ENCODE measurements at places on chromosomes 2 and 18.

DNA sequence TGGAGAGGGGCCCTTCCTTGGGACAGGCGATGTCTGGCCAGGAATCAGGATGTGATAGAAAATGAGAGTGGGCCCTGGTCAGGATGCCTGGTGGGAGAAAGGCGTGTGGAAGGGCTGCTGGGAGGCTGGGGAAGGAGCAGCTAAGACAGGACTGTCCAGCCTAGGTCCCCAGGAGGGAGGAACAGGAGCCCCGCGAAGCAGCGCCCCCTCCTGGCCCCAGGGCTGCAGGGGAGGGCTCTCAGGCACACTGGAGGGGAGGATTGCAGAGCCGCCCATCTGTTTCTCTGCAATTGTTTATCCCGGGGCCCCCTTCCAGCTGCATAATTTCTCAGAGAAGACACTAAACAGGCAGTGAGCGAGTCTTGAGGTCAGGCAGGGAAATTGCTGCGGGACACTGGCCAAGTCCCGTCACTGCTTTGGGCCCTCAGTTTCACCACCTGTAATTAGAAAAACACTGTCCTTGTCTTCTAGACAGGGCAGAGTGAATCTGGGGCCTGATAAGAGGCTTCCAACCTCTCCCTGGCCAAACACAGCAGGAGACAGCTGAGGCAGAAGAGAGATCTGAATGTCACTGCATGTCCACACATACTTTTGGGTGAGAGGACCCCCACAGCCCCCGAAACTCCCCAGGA is 3.9 kb upstream of the NPPC start:
- DNase-seq = no peak

- no peak for DNase-seq
These were observed 5.9 kb downstream of the MFSD2B start for GRCh38 chr2:24015562-24016375.

GRCh38 chr2:11567631-11568031 is 33.8 kb downstream of the GREB1 start:
- no peak for DNase-seq

DNA sequence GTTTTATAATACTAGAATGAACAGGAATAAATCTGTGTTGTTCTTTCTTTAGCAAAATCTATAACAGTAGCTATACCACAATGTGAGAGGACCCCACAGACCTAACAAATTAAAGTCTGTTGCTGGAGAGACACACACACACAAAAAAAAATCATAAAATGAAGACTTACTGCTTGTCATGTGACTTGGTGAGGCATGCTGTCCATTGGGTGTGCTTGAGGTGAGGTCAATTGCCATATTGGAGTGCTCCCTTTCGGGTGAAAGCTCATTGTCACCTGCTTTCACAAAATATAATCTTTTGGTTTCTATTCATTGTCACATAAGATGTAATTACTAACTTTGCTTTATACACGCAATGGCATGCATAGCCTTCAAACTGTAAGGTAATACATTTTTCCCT is 3.9 kb downstream of the IKZF2 start:
- DNase-seq = no peak

DNA sequence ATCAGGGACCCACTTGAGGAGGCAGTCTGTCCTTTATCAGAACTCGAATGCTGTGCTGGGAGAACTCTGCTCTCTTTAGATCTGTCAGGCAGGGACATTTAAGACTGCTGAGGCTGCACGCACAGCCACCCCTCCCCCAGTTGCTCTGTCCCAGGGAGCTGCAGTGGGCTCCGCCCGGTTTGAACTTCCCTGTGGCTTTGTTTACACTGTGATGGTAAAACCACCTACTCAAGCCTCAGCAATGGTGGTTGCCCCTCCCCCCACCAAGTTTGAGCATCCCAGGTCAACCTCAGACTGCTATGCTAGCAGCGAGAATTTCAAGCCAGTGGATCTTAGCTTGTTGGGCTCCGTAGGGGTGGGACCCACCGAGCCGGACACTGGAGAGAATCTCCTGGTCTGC is 11.8 kb upstream of the LHCGR start:
- no peak for DNase-seq

DNA sequence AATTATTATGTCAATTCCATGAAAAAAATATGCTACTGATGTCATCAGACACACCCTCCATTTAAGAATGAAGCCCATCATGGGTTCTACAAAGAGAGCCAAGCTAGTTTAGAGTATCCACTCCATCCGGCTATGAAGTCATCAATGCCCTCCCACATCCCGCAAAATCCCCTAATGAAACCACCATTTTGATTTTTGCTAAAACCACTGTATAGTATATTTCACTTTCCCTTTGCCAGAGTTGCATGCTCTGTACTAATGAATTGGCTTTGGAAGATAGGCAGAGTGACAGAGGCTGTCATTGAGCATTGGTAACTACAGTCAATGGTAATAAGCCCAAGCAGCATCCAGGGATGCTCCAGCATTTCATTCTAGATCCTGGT is 118.6 kb downstream of the ANKRD44 start:
- DNase-seq = peak; percentile 26

- no peak for DNase-seq
These were observed 780.1 kb upstream of the LINC00305 start for GRCh38 chr18:64929036-64929435.

DNA sequence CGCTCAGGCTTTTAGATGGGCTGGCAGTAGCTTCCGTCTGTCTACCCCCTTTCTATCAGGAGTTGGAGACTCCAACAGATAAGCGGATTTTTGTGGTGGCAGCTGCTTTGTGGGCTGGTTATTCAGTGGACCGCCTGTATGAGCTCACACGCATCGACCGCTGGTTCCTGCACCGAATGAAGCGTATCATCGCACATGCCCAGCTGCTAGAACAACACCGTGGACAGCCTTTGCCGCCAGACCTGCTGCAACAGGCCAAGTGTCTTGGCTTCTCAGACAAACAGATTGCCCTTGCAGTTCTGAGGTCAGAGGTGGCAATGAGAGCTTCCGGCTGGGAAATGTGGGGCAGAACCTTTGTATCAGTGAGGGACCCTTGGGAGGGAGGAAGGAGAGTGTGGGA is 14.8 kb downstream of the CAD start:
- DNase-seq = no peak

GRCh38 chr2:36731941-36732672 is 35.6 kb downstream of the VIT start:
- DNase-seq = no peak

GRCh38 chr2:1971124-1971523 is 226.8 kb upstream of the PXDN start:
- DNase-seq = no peak

GRCh38 chr2:127025359-127026166 is 81.4 kb downstream of the BIN1 start:
- peak; percentile 55 for DNase-seq

GRCh38 chr2:69975853-69976462 is 14.5 kb upstream of the ASPRV1 start:
- no peak for DNase-seq

GRCh38 chr2:6973895-6974545 is 56.8 kb downstream of the RNF144A start:
- DNase-seq = no peak

GRCh38 chr2:241412144-241412543 is 56.1 kb downstream of the FARP2 start:
- DNase-seq = no peak

GRCh38 chr2:60544062-60544461 is 9.4 kb downstream of the BCL11A start:
- DNase-seq = no peak

- no peak for DNase-seq
These were observed 41.3 kb upstream of the PCBP1 start for GRCh38 chr2:70045932-70046331.

DNA sequence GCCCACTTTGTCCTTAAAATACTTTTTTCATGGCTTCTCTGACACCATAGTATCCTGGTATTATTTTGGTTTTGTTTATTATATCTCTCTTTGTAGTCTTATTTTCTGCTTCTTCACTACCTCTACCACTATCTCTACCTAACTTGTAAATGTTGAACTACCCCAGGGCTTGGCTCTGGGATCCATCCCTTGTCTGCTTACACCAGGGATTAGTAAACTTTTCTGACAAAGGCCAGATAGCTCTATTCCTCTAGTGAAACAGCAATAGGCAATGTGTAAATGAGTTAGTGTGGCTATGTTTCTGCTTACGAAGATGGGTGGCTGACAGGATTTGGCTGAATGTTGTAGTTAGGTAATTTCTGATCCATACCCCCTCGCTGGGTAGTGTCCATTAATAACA is 76.8 kb downstream of the ZNF407 start:
- DNase-seq = no peak

- DNase-seq = no peak
These were observed 14.7 kb upstream of the PUM2 start for GRCh38 chr2:20365249-20365817.

DNA sequence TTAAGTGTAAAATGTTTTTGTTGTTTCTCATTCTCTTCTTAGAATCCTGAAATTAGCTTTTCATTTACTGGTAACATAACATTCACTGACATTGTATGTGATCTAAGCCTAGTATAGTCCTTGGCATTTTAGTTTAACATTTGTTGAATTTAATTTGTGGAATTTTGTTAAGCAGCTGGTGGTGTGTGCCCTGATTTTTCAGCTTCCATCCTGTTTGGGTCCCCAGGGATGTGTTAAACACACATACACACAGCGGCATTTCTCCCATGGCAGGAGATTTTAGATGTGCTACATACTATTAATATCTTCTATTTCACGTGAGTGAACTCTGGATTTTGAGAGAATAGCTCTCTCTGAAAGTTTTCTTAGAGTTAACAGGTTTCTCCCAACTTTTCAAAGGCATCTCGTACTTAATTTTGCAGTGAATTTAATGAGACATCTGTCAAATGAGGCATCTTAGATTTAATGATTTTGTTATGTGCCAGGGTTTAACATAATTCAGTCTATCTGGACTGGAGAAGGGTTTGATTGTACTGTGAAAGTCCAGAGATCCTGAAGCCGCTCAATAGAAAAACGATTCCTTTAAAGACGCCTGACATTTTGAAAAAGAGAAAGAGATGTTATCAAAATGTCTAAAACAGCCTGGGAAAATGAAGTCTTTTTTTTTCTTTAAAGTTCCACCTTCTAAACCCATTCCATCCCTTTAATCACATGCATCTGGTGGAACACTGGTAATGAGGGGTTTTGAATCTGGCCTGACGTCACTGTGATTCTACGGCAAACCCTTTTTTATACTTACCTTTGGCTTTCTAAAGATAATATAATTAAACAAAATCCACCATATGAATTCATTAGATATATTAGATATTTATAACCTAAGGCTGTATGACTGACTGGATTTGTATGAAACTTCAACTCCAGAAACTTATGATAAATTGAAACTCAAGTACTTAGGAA is 6.8 kb downstream of the PHLPP1 start:
- DNase-seq = no peak

GRCh38 chr2:160657196-160657595 is 163.6 kb upstream of the RBMS1 start:
- DNase-seq = no peak

GRCh38 chr18:3209859-3210569 is 9.8 kb downstream of the MYOM1 start:
- DNase-seq = no peak

- no peak for DNase-seq
These were observed 8.8 kb downstream of the EFEMP1 start for GRCh38 chr2:55914786-55915185.

GRCh38 chr2:60959501-60959900 is 58.0 kb upstream of the PEX13 start:
- DNase-seq = no peak

DNA sequence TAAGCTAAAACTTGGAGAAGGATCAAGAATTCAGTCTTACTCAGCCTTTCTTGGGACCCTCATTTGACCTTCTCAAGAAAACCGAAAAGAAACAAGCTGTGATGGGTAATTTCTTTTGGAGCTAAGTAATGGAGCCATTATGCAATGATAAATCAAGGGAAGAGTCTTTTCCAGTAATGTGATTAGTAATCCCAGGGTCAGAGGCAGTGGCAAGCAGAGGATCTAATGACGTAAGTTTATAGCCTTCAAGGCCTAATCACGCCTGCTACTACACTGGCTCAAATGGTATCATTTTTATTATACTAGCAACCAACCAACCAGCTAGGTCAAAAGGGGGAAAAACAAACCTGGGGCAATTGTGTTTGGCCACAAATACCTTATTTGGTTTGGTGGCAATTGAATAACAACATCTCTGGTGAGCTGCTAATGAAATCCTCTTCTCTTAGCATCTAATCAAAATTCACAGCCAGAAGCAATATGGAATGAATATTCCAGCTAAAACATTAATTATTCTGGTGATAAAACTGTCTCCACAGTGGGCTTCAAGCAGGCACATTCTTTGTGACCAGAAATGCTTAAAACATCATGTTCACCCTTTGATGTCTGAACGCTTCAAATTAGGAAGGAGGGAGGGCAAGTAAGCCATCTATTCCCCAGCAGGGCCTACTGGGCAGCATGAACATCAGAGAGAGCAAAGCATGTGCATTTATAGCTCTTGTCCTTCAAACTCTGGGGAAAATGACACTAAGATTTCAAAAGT is 114.9 kb upstream of the SULT1C3 start:
- DNase-seq = no peak

- no peak for DNase-seq
These were observed 614.1 kb upstream of the VRK2 start for GRCh38 chr2:57432528-57432927.

- DNase-seq = no peak
These were observed 117.2 kb downstream of the SLC4A3 start for GRCh38 chr2:219744600-219744999.

GRCh38 chr2:127577973-127578372 is 42.5 kb downstream of the MYO7B start:
- no peak for DNase-seq

DNA sequence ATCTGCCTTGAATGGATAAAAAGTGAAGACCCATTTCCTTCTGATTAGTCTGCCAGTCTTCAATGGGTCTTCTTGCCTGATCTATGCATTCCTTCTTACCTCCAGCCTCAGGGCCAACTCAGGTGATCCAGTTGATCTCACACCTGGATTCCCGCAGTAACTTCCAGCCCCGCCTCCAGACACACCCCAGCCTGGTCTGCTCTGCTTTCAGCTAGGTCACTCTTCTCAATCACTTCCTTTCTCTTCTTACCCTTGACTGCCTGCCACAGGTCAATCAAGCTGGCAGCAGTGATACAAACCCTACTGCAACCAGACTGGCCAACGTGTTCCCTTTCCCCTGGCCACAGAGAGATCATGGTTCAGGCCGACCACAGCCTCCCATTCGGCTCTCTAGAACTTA is 263.6 kb downstream of the ZNF516 start:
- no peak for DNase-seq

DNA sequence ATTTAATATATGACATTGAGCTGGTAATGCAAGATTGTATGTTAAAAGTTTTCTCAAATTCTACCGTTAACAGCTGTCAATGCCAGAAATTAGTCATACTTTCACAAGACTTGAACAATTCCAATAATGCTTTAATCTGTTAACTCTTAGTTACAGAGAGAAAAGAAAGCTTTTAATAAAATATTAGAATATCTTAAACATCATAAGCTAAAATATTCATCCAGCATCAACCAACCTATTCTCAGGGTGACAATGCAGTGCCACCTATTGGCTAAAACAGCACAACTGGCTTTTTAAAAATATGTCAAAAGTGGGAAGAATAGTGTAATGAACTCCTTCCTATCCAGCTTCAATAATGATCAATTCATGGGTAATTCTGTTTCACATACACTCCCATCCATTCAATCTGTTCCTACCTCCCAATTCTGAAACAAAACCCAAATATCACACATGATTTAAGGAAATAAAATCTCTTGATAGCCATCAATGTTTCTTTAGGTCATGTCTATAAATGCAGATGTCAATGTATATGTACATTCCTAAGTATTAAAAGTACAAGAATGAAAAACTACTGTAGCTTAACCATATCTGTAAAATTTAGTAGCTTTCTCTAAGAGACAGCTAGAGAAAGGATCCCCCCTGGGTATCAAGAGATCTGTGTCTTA is 79.8 kb upstream of the CCDC141 start:
- no peak for DNase-seq

- no peak for DNase-seq
These were observed 1.1 kb upstream of the MAT2A start for GRCh38 chr2:85537600-85538506.
